ENCODE measurements at places on chromosomes 7 and 10.

DNA sequence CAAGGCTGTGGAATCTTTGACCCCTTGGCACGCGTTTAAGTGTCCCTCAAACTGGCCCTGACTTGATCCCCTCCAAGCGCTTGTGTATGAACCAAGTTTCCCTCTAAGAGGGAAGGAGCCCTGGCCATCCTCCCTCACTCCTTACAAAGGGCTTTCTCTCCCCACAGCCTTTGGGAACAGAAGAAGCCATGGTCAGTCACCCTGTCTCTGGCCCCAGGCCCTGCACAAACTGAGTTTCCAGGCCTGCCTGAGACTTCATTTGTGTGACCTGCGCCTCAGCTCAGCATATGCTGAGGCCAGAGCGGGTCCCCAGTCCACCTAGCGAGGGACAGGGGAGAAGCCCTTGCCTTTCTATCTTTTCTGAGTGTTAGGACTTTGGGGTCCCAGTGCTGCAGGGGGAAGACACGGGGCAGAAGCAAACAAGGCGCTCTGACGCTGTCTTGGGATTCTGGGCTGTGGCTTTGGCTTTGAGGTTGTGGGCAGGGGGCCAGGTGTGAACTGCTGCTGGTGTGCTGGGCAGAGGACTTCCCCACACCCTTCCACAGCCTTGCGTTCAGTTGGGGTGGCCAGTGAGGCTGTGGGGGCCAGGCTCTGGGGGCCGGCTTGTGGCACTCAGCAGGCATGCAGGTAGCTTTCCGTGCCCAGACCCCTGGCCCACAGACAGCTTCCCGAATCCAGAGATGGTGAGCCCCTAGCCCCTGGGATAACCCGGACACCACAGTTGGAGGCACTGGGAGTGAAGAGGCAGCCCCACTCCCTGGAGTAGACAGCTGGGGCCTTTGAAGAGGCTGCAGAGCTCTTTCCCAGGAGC is 1.5 kb downstream of the RET start:
- DNase-seq, result no peak

DNA sequence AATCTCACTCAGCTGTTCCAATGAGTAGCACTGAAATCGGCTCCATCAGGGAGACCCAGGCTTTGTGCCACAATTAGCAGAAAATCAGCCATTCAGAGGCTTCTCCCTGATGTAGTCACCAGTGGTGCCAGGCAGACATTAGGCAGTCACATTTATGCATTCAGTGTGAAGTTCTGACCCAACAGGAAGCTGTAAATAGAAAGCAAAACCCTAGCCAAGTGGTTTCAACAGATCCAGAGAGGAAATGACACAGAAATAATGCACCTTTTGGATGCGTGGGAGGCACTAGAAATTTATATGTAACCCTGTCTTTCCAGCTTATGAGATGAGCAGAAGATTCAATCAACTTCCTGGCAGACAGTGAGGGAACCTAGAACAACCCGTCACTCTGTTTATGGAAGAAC is 186.4 kb downstream of the PDE1C start:
- peak; percentile 54 for DNase-seq

DNA sequence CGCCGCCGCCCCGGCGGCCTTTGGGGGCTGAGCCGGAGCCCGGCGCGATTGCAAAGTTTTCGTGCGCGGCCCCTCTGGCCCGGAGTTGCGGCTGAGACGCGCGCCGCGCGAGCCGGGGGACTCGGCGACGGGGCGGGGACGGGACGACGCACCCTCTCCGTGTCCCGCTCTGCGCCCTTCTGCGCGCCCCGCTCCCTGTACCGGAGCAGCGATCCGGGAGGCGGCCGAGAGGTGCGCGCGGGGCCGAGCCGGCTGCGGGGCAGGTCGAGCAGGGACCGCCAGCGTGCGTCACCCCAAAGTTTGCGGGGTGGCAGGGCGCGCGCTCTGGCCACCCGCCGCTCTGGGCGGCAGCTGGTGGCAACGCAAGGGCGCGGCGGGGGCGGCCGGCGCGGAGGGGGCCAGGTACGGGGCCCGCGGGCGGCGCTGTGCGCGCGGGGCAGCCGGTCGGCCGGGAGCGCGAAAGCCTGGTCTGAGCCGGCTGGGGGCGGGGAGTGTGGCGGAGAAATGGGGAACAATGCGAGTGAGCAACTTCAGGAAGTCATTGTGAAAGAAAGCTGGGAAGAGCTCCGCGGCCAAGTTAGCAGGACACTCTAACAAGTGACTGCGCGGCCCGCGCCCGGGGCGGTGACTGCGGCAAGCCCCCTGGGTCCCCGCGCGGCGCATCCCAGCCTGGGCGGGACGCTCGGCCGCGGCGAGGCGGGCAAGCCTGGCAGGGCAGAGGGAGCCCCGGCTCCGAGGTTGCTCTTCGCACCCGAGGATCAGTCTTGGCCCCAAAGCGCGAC is at the start of gene IKZF1:
Gene IKZF1 (plus strand): TSS at position 588 of the 782 bp plus-strand sequence. CDS start 14,346 bp downstream, outside the sequence.
- DNase-seq, result peak; percentile 90

DNA sequence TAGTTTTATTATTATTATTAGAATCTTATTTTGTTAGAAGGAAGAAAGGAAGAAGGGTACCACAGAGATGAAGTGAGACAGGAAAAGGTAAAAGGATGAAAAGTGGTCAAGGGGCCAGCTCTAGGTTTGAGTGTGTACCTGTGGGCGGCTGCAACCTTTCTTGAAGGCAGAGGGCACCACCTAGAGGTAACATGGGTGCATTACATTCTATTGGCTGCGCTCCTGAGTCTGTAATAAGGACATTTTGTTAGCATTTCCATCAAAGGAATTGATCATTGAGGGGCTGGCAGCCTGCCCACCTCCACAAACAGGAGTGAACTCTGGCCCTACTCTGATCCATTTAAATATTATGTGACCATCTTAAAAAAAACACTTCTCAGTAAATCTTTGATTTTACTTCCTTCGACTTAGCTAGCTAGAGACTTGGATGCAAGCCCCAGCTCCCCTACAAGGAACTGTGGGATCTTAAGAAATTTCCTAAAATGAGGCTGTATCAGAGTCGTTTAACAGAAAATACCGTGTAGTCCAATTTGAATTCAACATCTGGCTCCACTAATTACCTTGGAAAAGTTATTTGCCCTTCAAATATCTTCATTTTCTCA is 610.4 kb downstream of the IPMK start:
- DNase-seq, result peak; percentile 17

DNA sequence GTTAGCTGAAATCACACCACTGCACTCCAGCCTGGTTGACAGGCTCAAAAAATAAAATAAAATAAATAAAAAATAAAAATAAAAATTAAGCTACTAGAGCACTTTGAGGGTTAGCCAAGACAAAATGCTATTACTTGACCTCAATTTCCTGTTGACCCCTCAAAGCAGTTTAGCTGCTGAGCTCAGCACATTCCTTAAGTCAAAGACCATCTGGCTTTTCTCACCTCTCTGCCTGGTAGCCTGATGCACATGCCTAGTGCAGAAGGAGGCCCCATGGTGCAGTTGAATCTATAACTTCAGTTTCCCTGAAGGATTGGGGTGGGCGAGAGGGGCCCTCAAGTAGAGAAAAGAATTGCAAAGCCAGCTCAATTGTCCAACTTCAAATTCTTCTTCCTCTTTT is 211.1 kb upstream of the GALNT17 start:
- no peak for DNase-seq

DNA sequence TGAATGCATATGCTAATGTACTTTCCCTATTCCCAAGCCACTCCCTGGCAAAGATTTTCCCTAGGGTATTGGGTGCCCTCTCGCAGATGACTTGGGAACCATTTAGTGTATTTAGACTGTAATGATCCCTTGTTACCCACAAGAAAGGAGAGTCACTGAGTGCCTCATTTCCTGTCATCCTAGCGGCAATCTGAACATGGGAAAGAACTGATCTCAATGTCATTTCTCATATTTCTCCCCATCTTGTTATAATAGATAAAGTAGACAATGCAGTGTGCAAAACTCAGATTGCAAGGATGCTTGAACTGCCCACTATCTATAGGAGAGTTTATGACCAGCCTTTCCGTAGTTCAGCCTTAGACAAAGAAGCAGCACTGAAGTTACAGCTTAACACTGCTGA is 123.3 kb downstream of the MICU1 start:
- DNase-seq, result no peak

GRCh38 chr7:13822678-13823077 is 166.8 kb downstream of the ETV1 start:
- no peak for DNase-seq

GRCh38 chr7:151077705-151078232 is 2.8 kb downstream of the FASTK start:
- DNase-seq, result no peak

- DNase-seq, result no peak
These were observed 187.7 kb upstream of the SH2B2 start for GRCh38 chr7:102098986-102099385.

- DNase-seq, result peak; percentile 59
These were observed 39.5 kb downstream of the ZNF117 start for GRCh38 chr7:64951250-64951848.

- DNase-seq, result no peak
These were observed 16.0 kb upstream of the KIF5B start for GRCh38 chr10:32072025-32072800.

GRCh38 chr10:93471110-93471651 is 11.0 kb downstream of the MYOF start:
- no peak for DNase-seq

- no peak for DNase-seq
These were observed 56.3 kb downstream of the LHPP start for GRCh38 chr10:124517931-124518330.

DNA sequence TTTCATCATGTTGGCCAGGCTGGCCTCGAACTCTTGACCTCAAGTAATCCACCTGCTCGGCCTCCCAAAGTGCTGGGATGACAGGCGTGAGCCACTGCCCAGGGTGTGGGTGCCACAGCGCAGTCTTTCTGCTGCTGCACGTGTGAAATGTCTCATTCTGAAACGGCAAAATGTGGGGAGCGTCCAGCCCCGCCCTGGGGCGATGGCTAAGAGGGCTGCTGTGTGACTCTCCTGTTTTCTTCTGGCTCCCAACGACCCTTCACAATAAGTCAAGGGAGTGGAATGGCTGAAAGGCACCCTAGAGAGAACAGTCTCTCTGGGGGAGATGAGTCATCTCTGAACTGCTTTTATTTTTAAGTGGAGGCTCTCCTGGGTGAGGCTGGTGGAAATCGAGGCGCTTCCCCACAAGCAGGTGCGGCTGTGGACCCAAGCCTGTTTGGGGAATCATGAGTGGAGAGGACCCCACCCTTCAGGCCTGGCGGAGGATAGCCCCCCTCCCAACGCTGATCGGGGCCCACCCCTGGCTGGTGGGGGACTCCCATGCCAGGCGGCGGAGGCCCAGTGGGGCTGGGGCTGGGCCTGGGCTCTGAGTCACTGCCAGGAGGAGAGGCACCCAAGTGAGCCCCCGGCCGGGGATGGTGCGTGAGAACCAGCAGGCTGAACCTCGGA is 18.0 kb downstream of the ADAP1 start:
- no peak for DNase-seq

- DNase-seq, result no peak
These were observed 303.7 kb downstream of the INHBA start for GRCh38 chr7:41399171-41399570.

GRCh38 chr7:131560061-131560460 is 3.6 kb upstream of the PODXL start:
- DNase-seq, result no peak

GRCh38 chr7:104135760-104136558 is 71.9 kb downstream of the ORC5 start:
- no peak for DNase-seq

DNA sequence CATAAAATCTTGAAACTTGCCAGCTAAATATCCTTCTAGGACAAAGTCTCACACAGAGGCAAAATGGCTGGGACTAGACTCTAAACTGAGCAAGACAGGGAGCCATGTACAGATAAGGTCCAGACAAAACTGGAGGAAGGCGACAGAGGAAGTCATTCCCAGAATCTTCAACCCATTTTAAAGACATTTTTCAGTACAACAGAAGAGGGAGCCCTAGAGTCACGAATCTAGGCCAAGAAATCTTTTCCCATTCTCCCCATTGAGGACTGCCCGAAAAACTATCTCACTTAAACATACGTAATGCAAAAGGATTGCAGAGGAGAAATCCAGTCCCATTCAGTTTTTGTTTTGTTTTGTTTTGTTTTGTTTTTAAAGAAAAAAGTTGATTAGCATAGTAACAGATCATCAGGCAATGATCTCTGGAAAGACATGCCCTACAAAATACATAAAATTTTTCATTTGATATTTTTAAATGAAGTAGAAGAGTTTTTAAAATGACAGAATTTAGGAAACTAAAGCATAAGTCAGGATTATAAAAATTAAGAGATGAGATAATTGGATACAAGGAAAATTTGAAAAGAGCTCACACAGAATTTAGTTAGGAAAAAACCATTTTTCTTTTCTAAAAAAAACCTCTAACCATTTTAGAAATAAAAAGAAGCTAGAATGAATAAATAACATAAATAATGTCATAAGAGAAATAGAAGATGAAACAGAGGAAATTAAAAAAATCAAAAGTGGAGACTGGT is 16.9 kb upstream of the PRF1 start:
- no peak for DNase-seq
